Neural crest cell (in vitro differentiated cells): ENCODE measurements at places on chromosomes 7 and 10.

GRCh38 chr7:100482728-100483089, 1.0 kb upstream of the NYAP1 start:
- DNase-seq: no peak

GRCh38 chr10:110446954-110447608, 50.6 kb upstream of the DUSP5 start:
- DNase-seq: no peak

GRCh38 chr7:100173806-100174495, 3.2 kb downstream of the GPC2 start:
- DNase-seq: no peak

DNA sequence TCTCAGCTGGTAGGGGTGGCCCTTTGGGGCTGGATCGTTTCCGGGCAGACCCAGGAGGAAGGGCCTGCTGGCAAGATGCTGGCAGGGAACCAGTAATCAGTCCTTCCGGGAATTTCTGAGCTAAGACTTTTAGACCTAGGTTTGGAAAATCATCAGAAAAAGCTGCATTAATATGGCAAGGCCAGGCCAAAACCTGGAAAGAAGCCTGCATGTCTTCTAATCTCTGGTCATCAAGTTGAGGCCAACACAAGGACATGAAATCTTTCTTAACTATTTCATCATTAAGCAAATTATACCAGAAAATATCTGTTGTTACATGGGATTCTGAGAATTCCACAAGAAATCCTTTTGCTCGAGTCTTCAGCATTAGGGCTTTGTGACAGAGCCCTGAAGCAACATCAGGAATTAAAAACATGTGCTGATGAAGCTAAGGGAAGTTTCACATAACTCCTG, 19.9 kb downstream of the CPA1 start:
- DNase-seq: no peak

DNA sequence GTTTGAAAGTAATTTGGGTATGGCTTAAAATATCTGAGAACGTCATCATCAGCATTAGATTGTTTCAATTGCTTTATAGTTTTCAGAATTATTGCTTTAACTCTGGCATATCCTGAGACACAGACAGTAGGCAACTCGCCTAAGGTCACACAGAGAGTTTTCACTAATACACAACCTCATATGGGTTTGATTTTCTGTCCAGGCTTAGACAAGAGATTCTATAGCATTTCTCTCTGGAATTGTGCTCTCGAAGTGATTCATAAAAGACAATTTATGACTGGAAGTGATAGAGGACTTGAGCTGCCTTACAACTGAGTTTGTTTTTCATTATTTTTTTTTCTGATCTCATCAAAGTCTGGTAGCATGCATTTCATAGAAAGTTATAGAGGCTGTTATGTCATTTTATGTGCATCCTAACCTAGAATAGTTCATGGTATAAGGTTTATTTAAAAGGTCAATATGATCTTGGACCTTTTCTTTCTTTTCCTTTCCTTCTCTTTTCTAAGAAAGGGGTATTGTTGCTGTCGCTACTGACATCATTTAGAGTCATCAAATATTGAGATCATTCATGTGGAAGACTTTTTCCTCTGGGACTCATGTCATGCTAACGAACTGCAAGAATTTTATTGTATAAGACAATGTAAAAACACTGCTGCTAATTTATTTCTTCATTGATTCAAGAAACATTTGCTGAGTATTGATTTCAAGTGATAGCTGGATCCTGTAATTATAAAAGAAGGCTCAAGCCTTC, 278.2 kb downstream of the PLXDC2 start:
- no peak for DNase-seq

GRCh38 chr7:45606931-45607330, 32.8 kb downstream of the ADCY1 start:
- no peak for DNase-seq

GRCh38 chr10:3451516-3452172, 279.1 kb upstream of the PITRM1 start:
- DNase-seq: no peak

DNA sequence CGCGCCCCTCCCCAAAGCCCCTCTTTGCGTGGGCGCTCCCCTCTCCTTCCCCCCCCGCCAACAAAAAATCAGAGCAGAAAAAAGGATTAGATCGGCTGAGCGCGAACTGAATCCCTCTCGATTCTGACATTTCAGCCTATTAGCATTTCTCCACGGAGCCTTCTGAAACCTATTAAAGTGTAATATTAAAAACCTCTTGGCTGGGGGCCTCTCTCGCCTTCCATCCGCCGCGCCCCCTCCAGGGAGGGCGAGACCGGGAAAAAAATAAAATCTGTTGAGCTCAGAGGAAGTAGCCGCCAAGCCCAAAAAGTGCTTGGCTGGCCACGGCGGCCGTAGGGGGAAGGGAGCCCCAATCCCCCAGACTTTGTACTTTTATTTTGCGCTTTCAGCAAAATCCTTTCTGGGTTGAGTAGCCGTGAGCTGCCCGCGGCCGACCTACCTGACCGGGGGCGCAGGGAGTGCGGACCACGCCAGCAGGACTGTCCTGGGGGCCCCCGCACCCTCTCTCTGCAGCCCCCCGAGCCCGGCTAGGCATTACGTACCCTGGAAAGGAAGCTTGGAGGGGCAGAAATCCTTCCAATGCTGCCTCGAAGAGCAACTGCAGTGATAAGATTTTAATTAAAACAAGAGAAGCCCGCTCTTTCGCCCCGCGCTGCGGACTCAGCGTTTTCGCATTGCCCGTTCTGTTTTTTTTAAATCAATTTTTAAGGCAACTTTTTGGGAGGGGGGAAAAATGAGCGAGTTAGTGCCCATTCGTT, 1.3 kb upstream of the TNRC18 start:
- DNase-seq: peak; percentile 30

- DNase-seq: no peak
Measured at GRCh38 chr7:11480143-11480542, 351.9 kb downstream of the THSD7A start.
